ENCODE measurements at places on chromosomes 13 and 19. TPM values are rescaled to one million over a fixed set of nuclear protein-coding genes. Genes with fewer than 3 reads are reported as not detected.

The GGN gene
- total RNA-seq: 0.59 TPM

The IGFL2 gene
- total RNA-seq: not detected

The PSG1 gene
- total RNA-seq: not detected

The SGCG gene
- total RNA-seq: 3.2 TPM

The FKRP gene
- 13.2 TPM for total RNA-seq
